Cerebellar cortex (tissue), 1 donor: ENCODE measurements at places on chromosomes 5 and 9.

DNA sequence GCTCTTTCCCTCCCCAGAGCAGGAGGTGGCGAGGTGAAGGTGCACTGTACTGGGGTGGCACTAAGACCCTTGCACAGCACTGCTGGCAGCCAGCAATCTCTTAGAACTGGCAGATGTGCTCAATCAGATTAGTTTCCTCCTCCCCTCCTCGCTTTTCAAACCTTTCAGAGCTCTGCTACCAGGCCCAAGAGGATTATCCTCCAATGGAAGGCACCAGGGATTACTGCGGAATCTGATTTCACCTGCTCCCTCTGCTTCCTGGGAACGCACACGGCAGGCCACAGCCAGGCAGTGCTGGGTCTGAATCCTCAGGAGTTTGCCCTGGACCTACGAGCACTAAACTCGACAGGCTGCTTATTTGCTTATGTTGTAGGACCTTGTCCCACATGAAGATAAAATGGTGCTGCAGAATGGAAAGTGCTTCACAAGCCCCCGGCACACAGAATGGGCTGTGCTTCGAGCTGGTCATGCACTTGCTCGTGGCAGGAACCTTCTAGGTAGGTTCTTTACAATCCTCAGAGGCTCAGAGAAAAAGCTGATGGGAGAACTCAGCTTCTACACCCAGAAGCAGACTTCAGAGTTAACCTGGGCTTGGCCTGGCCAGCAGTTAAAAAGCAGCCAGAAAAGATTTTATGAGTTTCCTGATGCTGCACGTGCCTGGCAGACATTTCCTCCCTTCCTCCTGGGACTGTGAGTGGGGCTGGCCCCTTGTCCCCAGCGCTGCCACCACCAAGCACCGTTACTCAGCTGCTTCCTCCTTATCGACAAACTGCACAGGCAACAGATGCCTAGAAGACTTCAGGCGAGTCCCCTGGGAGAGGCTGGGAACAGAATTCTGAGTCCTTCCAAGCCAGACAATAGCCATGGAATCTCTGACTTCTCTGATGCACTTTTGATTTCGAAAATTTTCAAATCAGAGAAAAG, 33.1 kb downstream of the FABP6 start:
- no peak for DNase-seq

DNA sequence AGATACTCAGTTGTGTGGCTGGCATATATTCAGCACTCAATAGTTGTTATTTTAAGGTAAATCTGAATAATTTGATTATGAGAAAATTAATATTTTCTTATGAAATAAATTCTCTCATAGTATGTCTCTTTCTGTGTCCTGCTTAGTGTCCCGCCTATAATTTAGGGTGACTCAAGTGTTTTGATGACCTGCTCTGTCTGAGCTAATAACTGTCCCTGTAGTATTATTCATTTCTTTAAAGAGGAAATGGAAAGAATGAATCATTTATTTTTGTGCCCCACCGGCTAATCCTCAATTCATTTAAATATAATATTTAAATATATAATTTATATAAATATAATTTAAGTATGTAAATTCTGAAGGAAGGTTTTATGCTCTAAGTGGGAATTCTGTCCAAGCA, 4.1 kb downstream of the SLC1A1 start:
- no peak for DNase-seq

- no peak for DNase-seq
Observed at GRCh38 chr5:111119856-111120255, 27.7 kb downstream of the WDR36 start.

DNA sequence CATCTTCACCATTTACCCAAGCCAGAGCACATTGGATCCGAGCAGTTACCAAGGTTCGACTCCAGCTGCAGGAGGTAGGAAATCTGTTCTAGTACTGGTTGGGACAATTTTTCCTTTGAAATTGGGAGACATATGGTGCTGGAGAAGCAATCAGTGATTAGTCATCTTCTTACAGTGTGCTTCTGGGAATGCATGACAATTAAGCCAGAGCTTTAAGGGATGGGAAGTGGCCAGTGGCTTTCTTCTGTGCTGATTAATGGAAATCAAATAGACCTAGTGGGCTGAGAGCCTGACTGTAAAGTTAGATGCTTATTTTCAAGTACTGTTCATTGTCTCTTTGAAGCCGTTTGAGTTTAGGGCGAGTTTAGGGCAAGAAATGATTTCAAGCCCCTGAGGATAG, 152.1 kb downstream of the UNC13B start:
- no peak for DNase-seq

DNA sequence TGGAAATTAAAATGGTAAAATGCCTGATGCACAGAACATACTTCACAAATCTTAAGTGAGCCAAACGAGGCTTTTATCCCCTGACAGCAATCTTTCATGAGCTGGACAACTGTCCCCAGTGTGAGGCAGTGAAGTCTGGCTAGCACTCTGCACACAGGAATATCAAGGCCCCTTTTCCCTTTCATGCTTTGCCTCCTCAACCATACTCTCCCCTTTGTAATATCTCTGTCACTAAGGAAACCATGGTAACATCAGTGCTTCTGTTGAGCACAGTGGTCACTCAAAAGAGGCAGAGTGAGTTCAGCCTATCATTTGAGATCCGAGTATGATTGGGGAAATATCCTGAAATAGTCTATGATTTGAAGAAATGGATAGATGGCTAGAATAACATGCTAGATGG, 318.3 kb downstream of the ENC1 start:
- DNase-seq: no peak

GRCh38 chr5:93101661-93102060, 479.4 kb downstream of the NR2F1-AS1 start:
- no peak for DNase-seq

DNA sequence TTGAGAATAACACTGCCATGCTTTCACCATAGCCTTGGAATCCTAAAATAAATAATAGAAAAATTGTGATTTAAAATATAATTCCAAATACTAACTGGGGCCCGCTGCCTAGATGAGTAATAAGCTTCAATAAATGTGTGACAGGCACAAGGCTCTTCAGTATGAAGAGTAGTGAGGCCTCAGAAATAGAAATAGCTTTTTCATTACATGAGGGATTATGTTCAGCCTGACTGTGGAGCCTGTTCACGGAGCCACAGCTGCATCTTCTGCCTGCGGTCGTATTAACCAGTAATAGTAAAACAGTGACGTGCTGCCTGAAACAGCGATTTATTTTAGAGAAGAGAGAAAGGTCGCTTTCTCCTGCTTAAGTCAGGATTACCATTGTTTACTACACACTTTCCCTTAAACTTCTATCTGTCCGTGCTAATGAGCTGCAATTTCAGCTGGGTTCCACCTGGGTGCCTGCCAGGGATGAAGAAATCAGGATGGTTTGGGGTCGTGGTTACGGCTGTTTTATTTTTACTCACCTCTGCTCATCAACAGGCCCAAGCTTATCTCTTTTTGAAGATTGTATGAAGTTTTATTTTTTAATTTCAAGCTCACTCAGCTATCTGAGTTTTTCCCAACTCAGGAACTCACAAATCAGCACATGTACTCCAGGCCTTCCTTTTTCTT, 284.9 kb upstream of the WWC1 start:
- no peak for DNase-seq

- no peak for DNase-seq
Observed at GRCh38 chr5:105350486-105351140, 1788.0 kb upstream of the NUDT12 start.

- DNase-seq: no peak
Observed at GRCh38 chr9:68951879-68952659, 61.8 kb downstream of the PRKACG start.

GRCh38 chr5:55338810-55339243, 31.0 kb downstream of the MTREX start:
- DNase-seq: no peak

- DNase-seq: no peak
Observed at GRCh38 chr5:151580858-151581257, 10.3 kb downstream of the FAT2 start.

- no peak for DNase-seq
Observed at GRCh38 chr5:24855485-24855884, 210.7 kb upstream of the CDH10 start.

DNA sequence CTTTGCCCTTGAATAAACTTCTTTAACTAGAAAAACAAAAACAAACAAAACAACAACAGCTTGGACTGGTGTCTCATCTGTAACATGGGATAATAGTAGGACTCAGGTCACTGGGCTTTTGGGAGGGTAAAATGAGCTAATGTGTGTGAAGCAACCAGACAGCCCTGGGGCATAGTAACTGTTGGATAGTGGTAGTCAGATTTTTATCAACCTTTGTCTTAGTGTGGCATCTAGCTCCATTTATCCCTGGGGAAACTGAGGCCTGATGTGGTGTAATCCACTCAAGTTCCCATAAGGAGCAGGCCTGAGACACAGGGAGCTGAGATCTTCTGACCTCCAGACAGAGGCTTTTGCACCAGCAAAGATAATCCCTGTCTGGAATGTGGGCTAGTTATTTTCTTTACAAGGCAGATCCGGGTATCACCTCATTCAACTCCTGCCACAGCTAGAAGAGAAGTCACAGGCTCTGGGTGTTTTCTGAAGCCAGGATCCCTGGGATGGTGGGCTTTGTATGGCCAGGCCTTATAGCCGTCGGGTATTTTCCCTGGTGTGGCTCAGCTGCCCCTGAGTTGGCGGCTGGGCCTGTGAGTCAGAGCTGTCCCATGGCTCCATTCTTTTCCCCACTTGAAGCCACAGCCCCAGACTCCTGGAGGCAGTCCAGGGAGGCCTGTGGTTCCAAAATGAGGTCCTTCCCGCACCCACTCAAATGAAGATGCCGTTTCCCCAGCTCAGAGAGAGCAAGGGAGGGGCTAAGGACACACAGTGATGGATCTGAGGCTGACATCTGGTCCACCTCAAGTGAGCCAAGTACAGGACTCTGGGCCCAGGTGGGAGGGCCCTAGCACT, 26.1 kb upstream of the CSF1R start:
- no peak for DNase-seq

DNA sequence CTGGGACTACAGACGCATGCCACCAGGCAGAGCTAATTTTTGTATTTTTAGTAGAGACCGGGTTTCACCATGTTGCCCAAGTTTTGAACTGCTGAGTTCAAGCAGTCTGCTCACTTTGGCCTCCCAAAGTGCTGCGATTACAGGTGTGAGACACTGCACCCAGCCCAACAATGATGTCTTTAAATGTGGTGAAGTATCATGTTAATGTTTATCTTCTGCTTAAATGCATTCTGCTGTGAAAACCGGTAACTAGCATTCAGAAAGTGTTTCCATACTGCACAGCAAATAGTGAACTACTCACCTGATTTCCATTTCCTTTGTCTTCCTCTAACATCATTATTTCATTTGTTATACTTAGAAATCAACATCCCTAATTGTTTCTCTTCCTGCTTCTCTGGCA, 264.0 kb upstream of the ITGA1 start:
- no peak for DNase-seq

DNA sequence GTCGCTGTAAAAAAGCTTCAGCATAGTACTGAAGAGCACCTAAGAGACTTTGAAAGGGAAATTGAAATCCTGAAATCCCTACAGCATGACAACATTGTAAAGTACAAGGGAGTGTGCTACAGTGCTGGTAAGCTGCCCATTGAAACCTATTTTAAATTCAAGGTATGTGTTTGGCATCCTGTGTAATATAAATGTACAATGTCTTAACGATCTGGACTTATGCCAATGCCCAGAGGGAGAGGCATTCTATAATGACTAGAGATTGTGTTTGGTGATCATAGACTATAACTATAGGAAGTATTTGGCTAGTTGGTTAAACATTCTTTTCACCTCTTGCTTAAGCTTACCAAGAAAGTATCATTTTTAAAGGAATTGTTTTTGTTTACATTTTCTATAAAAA, 95.7 kb downstream of the INSL6 start:
- DNase-seq: no peak

DNA sequence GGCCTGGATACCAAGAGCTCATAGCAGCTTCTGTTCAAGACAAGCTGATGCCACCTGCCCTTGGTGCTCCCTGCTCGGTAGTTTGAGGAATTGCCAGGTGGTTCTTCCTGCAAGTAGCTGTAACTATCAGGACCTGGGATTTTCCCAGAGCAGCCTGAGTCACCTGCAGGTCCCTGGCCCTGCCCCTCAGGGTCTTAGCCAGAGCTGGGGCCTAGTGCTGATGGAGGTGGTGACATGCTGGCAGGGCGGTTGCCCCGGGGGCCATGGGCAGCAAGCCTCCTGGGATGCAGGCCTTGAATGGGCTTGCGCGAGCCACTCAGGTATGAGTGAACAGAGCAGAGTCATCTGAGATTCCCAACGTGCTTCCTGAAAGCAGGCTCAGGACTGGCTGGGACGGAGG, 262.3 kb downstream of the HSPA4 start:
- DNase-seq: no peak

GRCh38 chr5:111138096-111138495, 45.9 kb downstream of the WDR36 start:
- DNase-seq: no peak

DNA sequence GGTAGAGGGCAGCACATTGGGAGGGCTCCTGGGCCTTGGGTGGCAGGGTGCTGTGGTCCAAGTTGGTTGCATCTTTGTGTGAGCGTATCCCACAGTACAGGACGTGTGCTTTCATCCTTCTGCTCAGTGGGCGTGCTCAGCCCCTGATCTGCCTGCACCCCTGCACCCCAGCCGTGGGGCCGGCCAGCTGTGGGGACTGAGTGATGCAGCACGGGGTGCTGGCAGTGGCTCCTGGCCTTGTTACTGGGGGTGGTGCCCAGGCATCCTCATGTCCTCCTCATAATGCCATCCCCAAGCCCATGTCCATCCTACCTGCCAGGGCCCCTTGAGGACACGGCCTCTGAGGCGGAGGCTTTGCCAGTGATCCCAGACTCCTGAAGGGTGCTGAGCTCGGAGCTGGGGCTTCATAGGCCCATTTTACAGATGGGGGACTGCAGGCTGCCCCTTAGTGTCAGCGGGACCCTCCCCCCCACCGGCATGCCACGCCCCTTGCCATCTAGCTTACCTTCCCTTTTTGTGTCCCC, 100.7 kb downstream of the PHF2 start:
- DNase-seq: no peak

- DNase-seq: no peak
Observed at GRCh38 chr9:5560443-5561100, 50.2 kb downstream of the PDCD1LG2 start.

- no peak for DNase-seq
Observed at GRCh38 chr9:116233160-116233530, 79.6 kb downstream of the PAPPA start.

DNA sequence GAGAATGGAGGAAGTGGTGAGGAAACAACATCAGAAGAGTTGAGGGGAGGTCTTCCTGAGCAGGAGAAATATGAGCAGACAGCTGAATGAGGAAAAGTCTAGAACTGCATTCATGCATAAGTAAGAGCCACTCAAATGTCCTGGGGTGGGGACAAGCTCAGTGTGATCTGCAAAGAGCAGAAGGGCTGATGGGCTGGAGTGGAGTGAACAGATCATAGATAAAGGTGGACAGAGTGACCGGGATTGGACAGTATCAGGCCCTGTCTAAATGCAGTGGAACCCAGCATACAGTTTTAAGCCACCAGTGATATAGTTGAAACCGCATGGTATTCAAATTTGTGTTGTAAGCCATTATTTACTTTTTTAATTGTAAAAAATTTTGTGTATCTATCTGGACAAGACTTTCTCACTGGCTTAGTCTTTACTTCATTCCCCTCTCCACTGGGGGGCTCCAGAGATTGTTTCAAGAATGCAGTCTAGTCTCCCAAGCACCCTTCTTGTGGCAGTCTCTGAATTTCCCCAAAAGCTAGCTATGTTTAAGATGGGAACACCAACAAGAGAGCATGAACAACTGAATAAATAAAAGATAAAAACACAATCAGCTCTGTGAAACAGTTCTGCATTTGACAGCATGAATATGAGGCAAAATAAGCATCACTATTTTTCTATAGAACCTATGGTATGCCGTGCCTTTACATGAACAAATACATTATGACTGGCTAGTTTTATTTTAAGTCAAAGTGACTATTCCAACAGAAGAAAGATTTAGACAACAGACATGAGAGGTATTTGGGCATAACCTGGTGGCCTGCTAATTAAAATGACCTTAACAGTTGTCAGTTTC, 10.7 kb upstream of the STK32A start:
- DNase-seq: peak; percentile 27
